Tracheal epithelial cell (primary cell): ENCODE measurements at places on chromosomes 3 and 15. TPM values are rescaled to one million over a fixed set of nuclear protein-coding genes. Genes with fewer than 3 reads are reported as not detected.

The SH3GL3 gene
- 1.9 and 2.1 TPM in 2 replicates for total RNA-seq

The KLHL25 gene
- 4.5 and 7.2 TPM in 2 replicates for total RNA-seq

The EFHB gene
- total RNA-seq: 1.4 TPM in 1 of 2 replicates, not detected in the other

The SLCO2A1 gene
- total RNA-seq: 0.24 TPM in 1 of 2 replicates, not detected in the other

The DAPK2 gene
- 1.3 and 1.7 TPM in 2 replicates for total RNA-seq

The CHRM5 gene
- not detected in 2 replicates for total RNA-seq

The PIERCE2 gene
- 1.7 and 4.9 TPM in 2 replicates for total RNA-seq

The KIF23 gene
- total RNA-seq: 2.8 and 4.6 TPM in 2 replicates

The LTK gene
- not detected in 2 replicates for total RNA-seq

The KBTBD13 gene
- total RNA-seq: under 0.01 TPM in 1 of 2 replicates, not detected in the other

The GHSR gene
- not detected in 2 replicates for total RNA-seq

The COL6A5 gene
- not detected in 2 replicates for total RNA-seq

The DAZL gene
- total RNA-seq: not detected in 2 replicates

The A4GNT gene
- total RNA-seq: not detected in 2 replicates

The SYNM gene
- 0.21 and 0.24 TPM in 2 replicates for total RNA-seq
